ENCODE measurements at places on chromosomes 3 and 15. TPM values are rescaled to one million over a fixed set of nuclear protein-coding genes. Genes with fewer than 3 reads are reported as not detected.

GRCh38 chr3:102189956-102190723, 244.7 kb upstream of the ZPLD1 start:
- no peak overlapping the region for H3K4me3 ChIP-seq
- no peaks in the 10 kb centered on the region for H3K27me3 ChIP-seq
- DNase-seq = no peak

DNA sequence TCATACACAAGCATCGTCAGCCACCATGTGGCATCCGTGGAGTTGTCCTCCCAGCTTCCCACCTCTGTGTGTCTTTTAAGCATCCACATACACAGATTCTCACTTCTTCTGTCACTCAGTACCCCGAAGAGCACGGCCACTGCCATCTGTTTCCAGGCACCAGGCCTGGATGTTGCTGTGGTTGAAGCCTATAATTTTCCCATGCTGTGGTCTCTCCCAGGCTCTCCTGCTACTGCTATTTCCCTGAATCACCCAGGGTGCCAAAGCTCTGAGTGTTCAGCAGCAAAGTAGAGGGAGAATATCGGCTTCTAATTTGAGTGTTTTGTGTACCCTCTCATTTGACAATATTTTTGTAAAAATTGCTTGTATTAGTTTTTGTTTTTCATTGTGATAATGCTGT, 265.7 kb downstream of the DIPK2A start:
- H3K4me1 ChIP-seq = no peaks in the 10 kb centered on the region
- H3K36me3 ChIP-seq = no peaks in the 10 kb centered on the region
- no peak overlapping the region for H3K4me3 ChIP-seq
- DNase-seq = no peak
- no peaks in the 10 kb centered on the region for H3K27me3 ChIP-seq

DNA sequence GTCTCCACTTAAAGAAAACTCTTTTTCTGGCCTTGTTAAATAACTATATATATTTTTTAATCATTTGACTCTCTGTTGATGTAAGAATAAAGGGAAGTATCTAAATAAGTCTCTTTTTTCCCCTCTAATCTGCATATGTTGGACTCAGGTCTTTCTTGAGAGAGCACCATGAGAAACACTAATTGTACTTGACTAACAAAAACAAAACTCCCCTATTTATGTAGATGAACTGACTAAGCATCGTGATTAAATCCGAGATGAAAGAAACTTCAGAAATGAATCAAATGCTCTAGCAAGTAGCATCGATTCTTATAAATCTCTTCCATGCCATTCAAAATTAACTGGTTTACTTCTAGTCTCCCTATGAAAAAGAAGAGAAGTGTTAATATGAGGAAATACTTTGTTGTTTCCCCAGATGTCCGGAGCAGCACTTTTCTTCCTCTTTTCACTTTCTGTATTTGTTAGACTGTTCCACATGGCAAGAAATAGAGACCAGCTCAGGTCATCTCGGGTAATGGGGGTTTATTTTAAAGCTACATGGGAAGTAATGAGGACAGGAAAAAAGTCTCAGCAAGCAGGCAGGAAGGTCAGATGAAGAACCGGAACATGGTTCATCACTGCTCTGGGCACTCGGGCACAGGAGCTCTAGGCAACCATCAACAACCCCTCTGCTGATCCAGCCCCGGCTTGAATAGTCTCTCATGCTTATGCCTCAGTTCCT, 288.3 kb downstream of the CNTN6 start:
- no peaks in the 10 kb centered on the region for H3K36me3 ChIP-seq
- H3K27me3 ChIP-seq = no peaks in the 10 kb centered on the region
- no peaks in the 10 kb centered on the region for H3K4me1 ChIP-seq
- H3K4me3 ChIP-seq = no peak overlapping the region
- H3K27ac ChIP-seq = no peak overlapping the region
- DNase-seq = peak; percentile 3

- H3K4me3 ChIP-seq = no peak overlapping the region
- H3K27me3 ChIP-seq = no peaks in the 10 kb centered on the region
- DNase-seq = no peak
- no peaks in the 10 kb centered on the region for H3K4me1 ChIP-seq
- no peaks in the 10 kb centered on the region for H3K36me3 ChIP-seq
Observed at GRCh38 chr3:174215456-174215855, 643.7 kb upstream of the NAALADL2 start.

- DNase-seq = no peak
- no peaks in the 10 kb centered on the region for H3K36me3 ChIP-seq
- no peak overlapping the region for H3K27ac ChIP-seq
- H3K4me3 ChIP-seq = no peak overlapping the region
- H3K4me1 ChIP-seq = peaks cover 6% of the 10 kb centered on the region
Observed at GRCh38 chr3:72303926-72304325, 519.0 kb upstream of the PROK2 start.

DNA sequence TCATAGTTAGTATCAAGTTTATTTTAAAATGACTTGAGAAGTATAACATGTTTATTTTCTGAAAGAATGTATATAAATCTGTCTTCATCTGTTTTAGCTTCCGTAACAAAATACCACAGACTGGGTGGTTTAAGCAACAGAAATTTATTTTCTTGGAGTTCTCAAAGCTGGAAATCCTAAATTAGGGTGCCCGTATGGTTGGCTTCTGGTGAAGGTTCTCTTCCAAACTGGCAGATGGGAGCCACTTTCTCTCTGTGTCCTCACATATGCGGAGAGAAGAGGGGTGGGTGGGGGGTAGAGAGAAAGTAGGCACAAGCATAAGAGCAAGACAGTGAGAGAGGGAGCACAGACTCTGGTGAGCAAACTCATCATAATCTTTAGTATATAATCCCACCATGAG, 142.3 kb downstream of the ZIC1 start:
- no peak overlapping the region for H3K27ac ChIP-seq
- no peak overlapping the region for H3K4me3 ChIP-seq
- no peaks in the 10 kb centered on the region for H3K4me1 ChIP-seq

DNA sequence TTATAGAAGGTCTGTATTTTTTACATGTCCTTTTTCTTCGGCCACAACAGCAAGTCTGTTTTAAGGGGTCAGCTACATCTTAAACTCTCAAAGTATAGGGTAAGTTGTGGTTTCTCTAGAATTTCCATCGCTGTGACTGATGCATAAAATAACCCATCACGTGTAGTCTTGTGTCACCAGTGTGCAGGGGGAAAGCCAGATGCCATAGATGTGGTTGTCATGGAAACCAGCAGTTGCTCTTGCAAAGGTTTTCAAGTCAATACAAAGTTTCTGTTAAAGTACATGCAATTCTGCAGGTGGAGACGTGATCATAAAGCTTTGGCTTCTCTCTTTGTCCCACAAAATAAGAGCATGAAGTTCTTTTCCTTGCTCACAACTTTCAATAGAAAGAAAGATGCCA, 210.3 kb upstream of the ONECUT1 start:
- H3K27me3 ChIP-seq = no peaks in the 10 kb centered on the region
- no peak overlapping the region for H3K27ac ChIP-seq
- no peak overlapping the region for H3K4me3 ChIP-seq

The TERB2 gene
- not detected for total RNA-seq

The ARHGEF26 gene
- total RNA-seq = 1.2 TPM
